Progenitor cell of endocrine pancreas (in vitro differentiated cells): ENCODE measurements at places on chromosomes 2 and 18.

DNA sequence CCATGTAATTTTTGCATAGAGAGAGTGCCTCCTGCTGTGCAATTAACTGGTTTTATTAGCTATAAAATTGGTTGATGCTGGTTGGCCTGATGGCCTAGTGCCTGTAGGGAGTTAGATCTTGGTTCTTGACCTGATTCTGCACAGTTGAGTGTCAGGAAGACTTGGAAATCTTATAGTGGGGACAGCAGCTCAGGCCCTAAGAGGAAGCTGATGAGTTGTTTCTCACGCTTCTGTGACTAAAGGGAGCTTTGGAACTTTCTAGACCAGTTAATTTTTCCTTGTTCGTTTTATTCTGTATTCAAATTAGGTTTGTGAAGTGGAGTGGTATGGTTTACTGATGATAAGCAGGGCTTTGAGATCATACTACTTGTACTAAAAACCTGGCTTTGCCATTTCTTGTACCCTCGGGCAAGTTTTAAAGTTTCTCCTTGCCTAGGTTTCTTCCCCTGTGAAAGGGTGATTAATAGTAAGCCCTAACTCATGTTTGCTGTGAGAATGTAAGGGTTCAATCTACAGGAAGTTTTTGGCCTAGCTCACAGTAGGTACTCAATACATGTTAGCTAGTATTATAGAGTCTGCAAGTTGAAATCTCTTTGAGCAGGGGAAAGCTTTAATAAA, 82.1 kb downstream of the MAP3K20 start:
- DNase-seq, result no peak

- DNase-seq, result no peak
Measured at GRCh38 chr2:17813742-17814473, 2.4 kb upstream of the MSGN1 start.

DNA sequence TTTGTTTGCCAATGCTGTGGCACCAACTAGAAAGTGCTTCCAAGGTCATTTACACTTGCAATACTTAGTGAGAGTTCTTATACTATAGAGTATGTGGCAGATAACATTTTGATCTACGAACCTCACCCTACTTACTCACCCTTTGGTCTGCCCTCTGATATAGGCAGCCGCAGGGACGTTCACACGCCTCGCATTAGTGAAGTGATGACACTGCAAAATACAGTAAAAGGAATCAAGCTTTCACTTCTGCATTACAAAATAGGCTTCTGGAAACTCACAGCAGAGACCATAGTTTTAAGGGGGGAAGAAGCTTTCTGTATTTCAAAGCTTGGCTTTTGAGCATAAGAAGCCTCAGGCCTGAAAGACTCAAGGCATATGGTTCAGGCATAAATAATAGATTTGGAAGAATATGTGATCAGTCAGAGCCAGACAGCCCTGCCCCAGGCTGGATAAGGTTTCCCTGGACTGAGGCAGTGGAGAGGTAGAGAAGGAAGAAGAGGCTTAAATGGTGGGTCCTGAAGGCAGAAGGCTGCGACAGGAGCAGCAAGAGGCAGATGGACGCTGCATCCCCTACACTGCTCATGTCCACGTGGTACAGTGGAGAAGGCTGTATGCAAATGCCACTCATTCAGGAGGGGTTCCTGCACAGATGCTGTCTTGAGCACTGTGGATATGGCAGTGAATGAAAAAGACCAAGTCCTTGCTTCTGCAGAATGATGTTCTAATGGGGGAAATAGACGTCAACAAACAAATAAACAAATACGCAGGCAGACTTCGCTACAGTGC, 63.1 kb downstream of the FECH start:
- DNase-seq, result no peak

DNA sequence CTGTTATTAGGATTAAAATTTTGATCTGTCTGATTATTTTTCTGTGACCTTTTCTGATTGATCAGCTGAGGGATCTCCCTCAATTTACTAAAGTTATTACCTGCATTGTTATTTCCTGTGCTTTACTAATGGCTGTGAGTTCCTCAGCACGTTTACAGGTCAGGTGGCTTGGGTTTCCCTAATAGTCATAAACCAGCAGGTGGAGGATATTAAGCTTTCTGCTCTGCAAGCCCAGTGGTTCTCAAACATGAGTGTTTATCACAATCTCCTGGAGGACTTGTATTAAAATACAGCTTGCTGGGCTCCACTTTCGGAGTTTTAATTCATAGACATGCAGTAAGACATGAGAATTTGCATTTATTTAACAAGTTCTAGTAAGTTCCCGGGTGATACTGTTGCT, 22.4 kb upstream of the UGP2 start:
- no peak for DNase-seq

GRCh38 chr2:220674033-220674432, 898.1 kb downstream of the EPHA4 start:
- DNase-seq, result no peak

DNA sequence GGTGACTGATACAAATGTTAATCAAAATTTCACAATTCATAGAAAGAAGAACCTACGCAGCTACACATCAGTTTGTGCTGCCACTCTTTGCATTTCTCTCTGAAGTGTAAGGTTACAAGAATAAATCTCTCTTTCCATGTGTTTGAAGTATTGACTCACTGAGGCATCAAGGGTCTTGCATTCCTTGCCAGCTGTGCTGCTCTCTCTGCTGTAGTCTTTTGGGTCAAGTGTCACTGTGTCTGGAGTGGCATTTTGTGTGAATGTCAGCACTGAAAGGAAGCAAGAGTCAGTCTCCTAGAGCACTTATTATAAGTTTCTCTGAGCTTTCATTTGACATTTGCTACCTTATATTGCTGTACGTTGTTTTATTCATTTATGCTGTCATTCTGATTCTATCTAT, 1696.1 kb upstream of the LRRTM1 start:
- no peak for DNase-seq

- DNase-seq, result no peak
Measured at GRCh38 chr2:226652369-226652768, 147.3 kb downstream of the IRS1 start.

- no peak for DNase-seq
Measured at GRCh38 chr2:148674063-148675020, 29.8 kb downstream of the EPC2 start.

DNA sequence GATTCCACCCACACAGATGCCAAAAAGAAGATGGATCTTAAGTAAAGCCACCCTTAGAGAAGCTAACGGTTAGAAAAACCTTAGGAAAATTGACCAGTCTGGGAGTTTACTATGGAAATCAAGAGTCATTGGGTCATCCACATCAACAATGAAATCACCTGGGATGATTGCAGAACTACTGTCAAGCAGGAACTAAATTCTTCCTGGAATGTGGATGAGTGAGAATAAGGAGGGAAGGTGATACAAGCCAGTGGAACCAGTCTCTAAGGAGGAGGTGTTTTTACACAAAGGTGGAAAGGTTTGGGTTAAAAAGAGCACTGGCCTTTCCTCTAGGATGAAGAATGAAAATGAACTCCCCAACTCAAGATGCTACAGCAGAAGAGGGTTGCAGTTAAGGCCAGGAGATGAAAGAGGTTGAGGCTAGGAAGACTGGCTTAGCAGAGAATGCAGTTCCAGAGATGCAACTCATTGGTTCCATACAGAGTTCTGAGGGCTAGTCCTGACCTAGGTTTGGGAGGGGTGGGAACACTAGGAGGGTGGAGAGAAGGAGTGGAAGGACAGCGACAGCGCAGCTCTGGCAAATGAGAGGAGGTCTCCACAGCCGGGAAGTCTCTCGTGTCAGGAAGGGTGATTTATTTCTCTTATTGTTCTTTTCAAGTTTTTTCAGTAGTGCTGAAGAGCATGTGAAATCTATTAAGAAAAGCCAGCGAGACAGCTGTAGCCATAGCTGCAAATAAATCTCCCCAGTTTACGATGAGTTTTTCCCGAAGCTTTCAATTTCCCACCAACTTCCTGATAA, 27.7 kb upstream of the KDM3A start:
- DNase-seq, result no peak

- DNase-seq, result no peak
Measured at GRCh38 chr2:230124757-230125431, 56.2 kb upstream of the SLC16A14 start.

GRCh38 chr2:219119422-219120043, 41.1 kb downstream of the NHEJ1 start:
- DNase-seq, result peak; percentile 54

- no peak for DNase-seq
Measured at GRCh38 chr2:203744091-203744490, 37.7 kb downstream of the CD28 start.

- DNase-seq, result no peak
Measured at GRCh38 chr2:232438951-232439757, 16.8 kb upstream of the ALPI start.

DNA sequence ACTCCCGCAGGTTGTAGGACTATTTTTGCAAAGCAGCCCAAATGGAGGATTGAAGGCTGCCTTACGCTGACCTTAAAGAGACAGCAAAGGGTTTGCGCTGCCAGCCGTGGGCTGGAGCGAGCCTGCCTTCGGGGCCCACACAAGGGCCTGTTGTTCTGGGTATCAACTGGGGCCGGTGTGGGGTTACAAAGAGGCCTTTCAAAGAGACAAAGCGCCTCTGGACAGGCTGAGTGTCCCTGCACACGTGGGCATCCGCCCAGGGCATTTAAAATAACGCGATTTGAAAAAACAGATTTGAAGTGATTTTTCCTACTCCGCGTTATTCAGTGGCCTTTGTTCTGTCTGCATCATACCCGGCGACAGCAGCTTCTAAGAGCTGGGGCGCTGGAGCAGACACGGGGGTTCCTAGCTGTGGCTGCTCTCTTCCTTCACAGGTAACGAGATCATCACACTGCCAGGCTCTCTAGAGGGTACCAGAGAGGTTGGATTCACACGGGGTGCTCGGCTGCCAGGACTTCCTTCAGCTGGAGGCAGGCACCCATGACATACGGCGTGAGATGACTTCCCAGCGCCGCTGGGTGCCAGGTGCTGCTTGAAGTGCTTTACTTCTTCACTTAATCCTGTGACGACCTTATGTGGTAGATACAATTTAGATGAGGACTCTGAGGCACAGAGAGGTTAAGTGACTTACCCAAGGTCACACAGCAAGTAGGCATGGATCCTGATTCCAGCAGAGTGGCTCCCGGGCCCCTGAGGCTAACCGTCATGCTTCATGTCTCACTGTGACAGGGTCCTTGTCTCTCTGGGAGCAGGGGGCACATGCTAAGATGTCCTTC, 32.2 kb downstream of the MAL start:
- DNase-seq, result no peak

GRCh38 chr2:196459539-196459938, 180.0 kb upstream of the CCDC150 start:
- DNase-seq, result no peak

- DNase-seq, result no peak
Measured at GRCh38 chr2:216055680-216056079, 25.9 kb downstream of the PECR start.

- DNase-seq, result no peak
Measured at GRCh38 chr18:10559553-10560451, 34.0 kb downstream of the NAPG start.

DNA sequence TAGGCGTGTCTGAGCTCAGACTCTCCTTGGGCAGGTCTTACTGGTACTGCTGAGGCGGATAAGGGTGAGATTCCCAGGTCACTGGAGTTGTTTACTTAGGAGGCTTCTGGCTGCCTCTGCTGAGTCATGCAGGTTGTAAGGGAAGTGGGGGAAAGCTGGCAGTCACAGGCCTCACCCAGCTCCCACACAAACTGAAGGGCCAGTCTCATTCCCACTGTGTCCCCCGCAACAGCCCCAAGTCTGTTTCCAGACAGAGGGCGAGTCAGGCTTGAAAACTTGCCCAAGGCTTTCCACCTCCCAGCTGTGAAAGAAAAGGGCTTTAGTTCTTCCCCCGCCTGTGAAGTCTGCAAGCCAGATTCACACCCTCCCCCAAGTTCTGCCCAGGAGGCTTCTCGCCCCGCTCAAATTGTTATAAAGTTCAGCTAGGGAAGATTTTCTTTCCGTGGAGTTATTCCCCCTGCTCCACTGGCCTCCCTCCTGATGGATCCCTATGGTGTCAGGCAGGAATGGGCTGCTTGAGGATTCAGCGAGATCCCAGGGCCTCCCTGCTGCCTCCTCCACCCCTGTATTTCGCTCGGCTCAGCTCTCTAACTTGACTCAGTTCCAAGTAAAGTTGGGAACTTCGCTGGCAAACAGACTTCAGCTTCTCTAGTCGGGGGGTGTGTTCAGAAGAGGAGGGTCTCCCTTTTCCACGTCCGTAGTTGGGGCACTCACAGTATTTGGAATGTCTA, 248.6 kb downstream of the NR4A2 start:
- no peak for DNase-seq

- DNase-seq, result no peak
Measured at GRCh38 chr2:41966920-41967319, 80.9 kb upstream of the PKDCC start.

GRCh38 chr2:626491-627339, 50.5 kb downstream of the TMEM18 start:
- DNase-seq, result no peak

- DNase-seq, result peak; percentile 73
Measured at GRCh38 chr2:219176818-219177551, at the start of gene CNPPD1. CNPPD1 (minus strand) TSS chr2:219176925; CDS start chr2:219176828, 97 bp downstream.

DNA sequence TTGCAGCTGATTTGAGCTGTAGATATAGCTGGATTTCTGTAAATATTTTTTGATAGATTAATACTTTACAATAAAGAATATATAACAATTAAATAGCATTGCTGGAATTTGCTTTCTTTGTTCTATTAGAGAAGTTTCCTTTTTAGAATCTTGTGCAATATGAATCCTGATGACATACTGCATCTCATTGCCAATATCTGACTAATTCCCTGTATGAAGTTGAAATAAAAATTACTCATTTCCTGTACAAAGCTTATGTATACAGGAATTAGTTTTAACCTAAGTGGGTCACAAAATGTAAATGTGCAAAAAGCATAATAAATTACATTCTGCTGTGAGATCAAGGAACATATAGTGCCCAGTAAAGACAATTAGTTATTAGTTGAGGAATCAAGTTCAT, 72.8 kb upstream of the TMEFF2 start:
- DNase-seq, result no peak

DNA sequence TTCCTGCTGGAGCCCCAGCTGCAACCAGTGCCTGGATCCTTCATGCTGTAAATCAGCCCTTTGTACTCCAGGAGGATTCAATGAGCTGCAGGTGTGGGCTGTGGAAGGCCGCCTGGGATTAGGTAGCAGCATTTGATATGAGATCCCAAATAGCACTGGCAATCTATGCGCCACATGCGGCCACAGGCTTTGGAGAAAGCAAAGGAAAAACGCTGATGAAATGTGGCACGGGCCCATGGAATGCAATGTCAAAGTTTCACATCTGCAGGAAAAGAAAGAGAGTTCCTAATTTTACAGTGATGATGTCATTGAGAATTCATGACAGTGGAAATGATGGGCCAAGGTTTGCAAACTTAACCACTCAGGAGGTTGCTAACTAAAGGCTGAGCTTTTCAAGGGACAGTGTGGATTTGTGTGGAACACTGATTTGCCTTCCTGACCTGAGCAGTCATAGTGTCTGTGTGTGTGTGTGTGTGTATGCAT, 216.4 kb upstream of the OSR1 start:
- DNase-seq, result no peak

DNA sequence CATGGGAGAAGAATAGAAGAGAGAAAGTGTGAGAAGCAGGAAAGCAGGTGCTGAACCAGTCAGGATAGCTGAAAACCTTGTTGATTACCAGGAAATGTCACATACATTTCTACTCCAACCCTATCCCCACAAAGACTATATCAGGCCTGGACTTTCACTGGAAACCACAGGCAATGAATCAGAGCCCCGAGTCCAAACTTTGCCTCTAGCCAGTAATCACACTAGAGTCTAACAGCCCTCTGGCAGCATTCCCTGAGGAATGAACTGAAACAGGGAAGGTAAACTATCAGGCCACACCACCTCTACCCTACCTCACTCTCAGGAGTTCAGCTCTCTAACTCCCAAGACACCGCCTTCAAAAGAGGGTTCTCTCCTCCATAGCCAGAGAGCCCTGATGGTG, 18.7 kb upstream of the IHH start:
- DNase-seq, result no peak
